ENCODE measurements at places on chromosomes 3 and 15. TPM values are rescaled to one million over a fixed set of nuclear protein-coding genes. Genes with fewer than 3 reads are reported as not detected.

DNA sequence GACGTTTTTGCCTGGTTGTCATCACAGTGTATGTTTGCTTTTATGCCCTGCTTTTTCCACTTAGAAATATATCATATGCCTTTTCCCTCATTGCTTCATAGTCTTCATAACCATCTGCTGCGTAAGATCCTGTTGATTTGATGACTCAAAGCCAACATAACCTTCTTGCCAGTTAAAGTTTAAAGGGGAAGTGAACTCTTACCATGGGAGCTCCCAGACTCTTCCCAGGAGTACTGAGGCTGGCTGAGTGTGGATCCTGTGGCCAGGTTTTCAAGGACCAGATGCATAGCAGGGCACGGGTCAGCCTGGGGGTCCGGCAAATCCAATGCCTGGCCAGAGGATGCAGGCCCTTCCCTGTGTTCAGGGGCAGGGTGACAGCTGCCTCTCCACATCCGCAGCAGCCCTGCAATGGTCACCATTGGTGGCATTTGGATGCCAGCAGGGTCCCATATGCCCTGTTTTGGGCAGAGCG lies 42.0 kb upstream of the SACM1L start:
- DNase-seq = peak; percentile 85

The ROPN1 gene
- not detected for total RNA-seq

The PLSCR5 gene
- not detected for total RNA-seq

DNA sequence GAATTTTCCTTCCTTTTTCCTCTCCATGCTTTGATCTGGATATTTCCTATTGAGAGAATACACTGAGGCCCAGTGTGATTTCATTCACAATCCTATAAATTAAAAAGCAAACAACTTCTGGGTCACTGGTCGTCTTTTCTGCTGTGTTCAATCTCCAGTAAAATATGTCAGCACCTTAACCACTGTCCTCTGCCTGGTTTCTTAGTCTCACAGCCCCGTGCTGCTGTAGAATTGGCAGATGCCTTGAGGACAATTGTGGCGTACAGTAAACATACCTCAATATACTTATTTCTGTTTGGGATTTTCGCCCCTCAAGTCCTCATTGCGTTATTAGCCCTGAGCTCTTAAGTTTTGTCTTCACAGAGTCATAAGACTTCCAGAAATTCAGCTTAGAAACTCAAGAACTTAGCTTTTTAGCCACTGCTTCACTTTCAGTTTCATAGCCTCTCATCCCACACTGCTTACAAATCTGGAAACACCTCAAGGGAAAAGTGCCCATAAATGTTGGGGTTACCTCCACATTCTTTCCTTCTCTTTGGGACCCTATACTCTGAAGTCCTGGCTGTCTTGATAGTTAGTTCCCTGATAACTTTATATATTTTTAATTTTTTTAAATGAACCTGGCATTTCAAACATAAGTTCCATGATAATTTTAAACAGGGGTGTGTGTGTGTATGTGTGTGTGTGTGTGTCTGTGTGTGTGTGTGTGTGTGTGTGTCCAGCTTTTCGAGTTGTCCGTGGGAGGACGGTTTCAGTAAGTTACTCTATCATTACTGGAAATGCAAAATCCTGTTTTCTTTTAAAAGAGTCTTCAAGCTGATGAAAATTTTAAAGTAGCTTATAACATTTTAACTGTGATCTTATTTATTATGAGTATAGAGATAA lies 238.4 kb upstream of the CTDSPL start:
- no peak for DNase-seq

- DNase-seq = no peak
These were observed 269.2 kb upstream of the LRTM1 start for GRCh38 chr3:55197021-55197420.

DNA sequence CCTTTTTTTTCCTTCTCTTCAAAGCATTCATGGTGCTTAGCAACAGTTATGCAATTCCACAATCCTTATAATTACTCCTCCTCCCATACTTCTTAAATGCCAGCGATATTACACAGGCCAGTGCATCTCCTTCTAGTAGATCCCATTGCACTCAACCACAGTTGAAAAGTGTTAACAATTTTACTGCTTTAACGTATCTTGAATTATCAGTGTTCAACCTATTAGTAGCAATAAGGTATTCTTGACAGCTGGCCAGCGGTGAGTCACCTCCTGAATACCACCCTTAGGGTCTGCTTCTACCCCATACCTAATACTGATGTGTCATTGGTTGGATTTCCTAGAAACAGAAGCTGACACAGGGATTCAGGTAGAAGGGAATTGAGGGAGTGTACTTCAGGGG lies 24.0 kb upstream of the TEX9 start:
- no peak for DNase-seq

GRCh38 chr3:111850537-111850936 lies 8.5 kb upstream of the PHLDB2 start:
- peak; percentile 48 for DNase-seq

DNA sequence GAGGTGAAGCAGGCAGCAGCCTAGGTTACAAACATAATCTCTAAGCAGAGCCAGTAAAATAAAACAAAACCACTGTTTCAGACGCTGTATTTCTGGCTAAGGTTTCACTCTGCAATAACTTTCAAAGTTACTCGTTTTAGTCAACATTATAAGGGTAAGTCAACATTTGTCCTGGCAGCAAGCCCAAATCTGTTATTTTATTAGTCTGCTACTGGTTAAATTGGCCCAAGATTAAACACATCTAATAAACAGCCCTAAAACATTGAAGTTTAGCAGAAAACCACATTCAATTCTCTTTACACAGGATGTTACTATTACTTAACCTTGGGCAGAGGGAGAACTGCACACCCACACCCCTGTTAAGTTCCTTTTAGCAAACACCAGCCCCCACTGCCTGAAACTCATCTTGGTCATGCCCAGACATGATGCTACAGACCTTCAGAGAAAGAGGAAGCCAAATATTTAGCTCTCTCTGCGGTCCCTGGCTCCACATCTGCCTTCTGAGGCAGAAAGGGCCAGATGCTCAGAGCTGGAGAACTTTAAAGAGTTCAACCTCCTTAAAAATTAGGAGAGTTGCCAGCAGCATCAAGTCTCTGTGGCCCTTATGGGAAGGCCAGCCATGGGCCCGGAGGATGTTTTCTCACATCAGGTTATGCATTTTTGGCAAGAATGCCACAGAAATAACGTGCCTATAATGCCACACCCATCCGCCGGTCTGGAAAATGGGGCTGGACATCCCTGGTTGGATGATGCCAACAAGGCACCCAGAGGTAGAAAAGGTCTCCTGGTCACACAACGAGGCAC lies 17.9 kb downstream of the ARHGEF3 start:
- peak; percentile 63 for DNase-seq

The PARL gene
- 71.2 TPM for total RNA-seq

The TMC3 gene
- not detected for total RNA-seq

The LRRIQ4 gene
- total RNA-seq = not detected

DNA sequence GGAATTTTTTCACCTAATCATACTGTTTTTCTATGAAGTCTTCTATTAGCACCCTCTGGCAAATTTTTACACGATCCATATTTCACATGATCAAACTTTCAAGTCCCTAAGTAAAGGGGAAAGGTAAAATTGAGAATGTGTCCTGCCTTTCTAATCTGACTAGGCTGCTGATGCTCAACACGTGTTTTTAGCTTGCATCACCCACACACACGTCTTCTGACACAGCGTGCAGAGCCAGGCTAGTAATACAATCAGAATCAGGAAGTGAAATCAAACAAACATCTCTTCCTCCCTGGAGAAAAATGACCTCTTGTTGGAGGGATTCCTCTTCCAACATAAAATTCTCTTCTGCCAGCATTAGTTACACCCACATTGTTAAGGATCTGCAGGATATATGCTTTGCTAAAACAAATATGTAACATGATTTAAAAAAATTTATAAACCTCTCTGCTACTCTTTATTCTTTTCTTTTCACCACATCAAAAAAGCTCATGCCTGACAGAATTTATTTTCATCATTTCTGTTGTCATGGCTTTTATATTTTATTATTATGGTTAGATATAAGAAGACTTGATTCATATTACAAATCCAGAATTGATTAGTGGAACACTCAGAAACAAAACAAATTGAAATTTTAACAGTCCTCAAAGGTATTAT lies 122.4 kb downstream of the RAP2B start:
- DNase-seq = peak; percentile 87

DNA sequence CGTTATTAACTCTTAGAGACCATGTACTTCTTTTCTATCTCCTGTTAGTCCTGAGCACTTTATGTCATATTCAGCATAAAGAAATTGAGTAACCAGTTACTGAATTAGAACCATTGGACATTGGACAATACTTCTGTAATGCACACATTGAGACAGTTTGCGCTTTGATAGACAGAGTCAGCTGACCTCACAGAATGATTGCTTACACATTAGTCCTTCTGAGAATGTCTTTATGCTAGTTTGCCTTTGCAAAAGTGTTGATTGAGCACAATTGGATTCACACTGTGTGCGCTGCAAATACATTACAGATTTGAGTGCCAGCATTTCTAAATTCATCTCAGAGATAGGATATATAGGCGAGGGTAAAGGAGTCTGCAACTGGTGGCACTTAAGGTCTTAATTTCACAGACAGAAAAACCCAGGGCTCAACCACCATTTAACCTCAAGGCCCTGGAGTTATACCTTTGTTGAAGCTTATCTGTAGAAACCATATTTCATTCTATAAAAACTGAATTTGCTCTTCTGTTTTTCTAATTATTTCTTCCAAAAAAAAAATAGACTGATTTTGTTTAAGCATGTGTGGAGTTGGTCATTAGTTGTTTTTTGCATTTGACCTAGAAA lies 3.8 kb downstream of the SERPINI1 start:
- DNase-seq = no peak

The CPB1 gene
- total RNA-seq = not detected

The ERICH6 gene
- not detected for total RNA-seq

- no peak for DNase-seq
These were observed 115.0 kb downstream of the CHST2 start for GRCh38 chr3:143234526-143234925.

DNA sequence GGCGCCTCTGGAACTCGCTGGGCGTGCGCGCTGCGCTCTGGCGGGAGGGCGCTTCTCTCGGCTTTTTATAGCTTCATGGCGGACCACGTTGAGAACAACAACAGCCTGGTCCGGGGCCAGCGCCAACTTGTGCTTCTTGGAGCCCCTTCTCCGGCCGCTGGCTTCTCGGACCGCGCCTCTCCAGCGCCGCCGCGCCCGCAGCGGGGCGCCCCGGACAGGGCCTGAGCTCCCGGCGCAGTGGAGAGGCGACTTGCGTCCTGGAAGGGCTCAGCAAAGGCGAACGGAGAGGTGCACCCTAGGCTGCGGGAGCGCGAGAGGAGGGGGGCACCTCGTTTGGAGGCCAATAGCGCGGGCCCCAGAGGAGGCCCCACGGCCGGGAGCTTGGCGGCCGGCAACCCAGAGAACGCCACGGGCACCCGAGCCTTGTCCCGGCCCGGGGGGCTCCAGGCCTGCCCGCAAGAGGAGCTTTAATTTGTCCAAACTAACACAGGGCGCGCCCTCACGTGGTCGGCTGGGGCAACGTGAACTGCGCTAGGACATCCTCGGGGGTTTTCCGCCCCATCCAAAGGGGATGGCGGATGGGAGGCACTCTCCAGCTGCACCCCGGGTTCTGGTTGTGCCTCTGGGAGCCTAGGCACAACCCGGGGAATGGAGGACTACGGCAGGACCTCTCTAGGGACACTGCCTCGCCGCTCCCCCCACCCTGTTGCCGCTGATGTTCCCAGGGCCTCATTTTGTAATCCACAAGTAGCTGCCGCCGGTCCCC lies 37.8 kb downstream of the HMCES start:
- DNase-seq = peak; percentile 82

- no peak for DNase-seq
These were observed 42.2 kb downstream of the TM2D3 start for GRCh38 chr15:101609742-101610610.

The IMPDH2 gene
- 203 TPM for total RNA-seq

GRCh38 chr15:64070965-64071851 lies 22.4 kb downstream of the CIAO2A start:
- DNase-seq = peak; percentile 84

The ARNT2 gene
- total RNA-seq = 3.3 TPM

GRCh38 chr3:127654374-127654773 lies 18.4 kb upstream of the ABTB1 start:
- no peak for DNase-seq

DNA sequence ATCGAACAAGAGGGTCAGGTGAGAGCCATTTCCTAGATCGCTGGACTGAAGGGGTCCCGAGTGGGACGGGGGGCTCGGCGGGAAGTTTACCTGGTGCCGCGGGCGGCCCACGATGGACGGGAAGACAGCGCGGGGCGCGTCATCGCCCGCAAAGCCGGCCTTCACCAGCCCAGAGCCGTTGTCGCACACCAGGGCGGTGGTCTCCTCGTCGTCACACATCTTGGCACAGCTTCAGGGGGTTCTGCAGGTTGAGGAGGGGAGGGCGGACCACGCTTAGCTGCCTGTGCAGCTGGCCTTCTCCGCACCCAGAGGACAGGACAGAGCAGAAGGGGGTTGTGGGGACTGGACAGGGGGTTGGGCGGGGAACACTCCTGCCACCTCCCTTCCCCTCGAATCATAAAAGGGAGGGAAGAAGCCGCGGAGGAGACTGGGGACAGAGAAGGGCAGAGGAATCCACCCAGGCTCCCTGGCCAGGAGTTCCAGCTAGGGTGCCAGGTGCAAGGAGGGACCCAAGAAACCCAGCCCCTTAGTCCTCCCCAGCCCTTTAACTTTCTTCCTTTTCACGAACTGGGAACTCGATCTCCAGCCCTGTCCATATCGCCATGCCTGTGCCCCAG lies 651 bp downstream of the ACTC1 start:
- no peak for DNase-seq

DNA sequence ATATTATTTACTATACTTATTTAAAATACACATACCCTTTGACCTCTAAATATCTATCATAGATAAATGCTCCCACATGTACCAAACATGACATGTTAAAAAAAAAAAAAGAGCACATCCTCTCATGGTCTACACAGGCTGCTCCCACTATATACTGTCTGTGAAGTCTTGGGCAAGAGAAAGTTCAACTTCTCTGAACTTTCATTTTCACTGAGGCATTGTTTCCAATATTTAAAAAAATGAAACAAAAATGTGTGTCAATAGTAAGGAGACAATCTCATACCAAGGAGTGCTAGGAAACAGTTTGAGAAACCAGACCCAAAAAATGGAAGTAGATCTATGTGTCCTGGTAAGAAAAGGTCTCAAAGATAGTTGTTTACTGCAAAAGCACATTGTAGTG lies 29.3 kb downstream of the SLC4A7 start:
- no peak for DNase-seq

DNA sequence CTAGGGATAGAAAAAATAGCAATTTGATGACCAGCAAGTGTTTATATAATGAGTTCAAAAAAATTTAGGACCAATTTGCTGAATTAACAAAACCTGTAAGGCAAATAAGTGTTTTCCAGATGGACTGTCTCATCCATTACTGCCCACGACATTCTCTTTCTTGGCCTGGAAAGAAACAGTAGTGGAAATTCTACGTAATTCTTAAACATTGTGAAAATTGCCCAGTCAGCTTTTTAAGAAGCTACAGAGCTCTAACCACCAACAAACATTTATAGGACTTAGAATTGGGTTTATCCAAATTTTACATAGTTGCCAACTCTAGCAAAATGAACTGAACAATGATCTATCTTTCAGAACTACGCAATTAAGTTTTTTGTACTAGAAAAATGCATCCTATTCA lies 227.7 kb upstream of the PEX5L start:
- DNase-seq = no peak

- DNase-seq = no peak
These were observed 15.5 kb downstream of the PARP9 start for GRCh38 chr3:122548619-122549018.

GRCh38 chr3:86743233-86743632 lies 247.7 kb downstream of the VGLL3 start:
- DNase-seq = no peak
